ENCODE measurements at places on chromosomes 13 and 19. TPM values are rescaled to one million over a fixed set of nuclear protein-coding genes. Genes with fewer than 3 reads are reported as not detected.

Gene LILRA1
- not detected for total RNA-seq

Gene LAIR1
- total RNA-seq, result not detected

Gene GJA3
- total RNA-seq, result 2.2 TPM

Gene IFNL1
- not detected for total RNA-seq

Gene PINLYP
- total RNA-seq, result 0.61 TPM

Gene PSG6
- total RNA-seq, result not detected

Gene ZNF429
- 5.9 TPM for total RNA-seq

Gene PODNL1
- 0.24 TPM for total RNA-seq

Data from A375 (cell line).